ENCODE measurements at places on chromosomes 12 and 14.

- DNase-seq: no peak
Observed at GRCh38 chr12:19375888-19376287, 63.4 kb upstream of the AEBP2 start.

- DNase-seq: no peak
Observed at GRCh38 chr12:3262470-3262869, 185.3 kb downstream of the TSPAN9 start.

- no peak for DNase-seq
Observed at GRCh38 chr14:25079311-25079710, 29.4 kb upstream of the STXBP6 start.

DNA sequence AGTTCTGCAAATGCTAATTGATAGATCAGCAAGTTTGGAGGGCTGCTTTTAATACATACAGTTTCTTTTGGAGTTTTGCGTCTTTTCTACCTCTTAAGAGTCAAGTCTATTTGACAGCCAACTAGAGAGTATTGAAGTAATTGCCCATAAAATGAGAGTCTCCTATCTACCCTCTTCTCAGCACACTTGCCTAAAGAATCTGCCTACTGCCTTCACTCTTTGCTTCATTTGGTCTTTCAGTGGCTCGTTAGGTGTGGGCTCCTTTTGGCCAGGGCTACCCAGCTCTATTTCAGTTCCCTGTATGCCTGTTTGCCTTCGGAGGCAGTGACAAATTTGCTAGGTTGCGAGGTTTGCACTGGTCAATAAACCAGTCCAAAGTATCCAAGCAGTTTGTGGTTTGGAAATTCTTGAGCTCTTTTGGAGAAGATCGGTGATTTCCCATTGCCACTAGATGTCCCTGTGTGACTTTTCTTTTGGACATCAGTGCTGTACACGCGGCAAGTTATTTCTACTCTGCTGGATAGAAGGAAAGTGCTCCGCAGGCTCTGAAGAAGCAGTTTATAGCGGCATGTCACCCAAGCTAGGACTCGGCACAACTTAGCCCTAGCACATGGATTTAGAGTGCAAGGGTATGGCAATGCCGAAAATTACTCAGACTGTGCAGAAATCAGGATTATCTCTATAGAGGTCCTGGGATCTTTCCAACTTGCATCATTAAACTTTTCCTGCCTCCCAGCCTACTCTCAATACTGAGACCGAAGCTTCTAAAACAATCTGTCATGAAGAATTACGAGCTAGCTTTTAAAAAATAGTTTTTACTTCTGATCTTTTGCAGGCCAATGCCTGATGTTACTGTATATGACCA is 38.6 kb downstream of the MGST1 start:
- DNase-seq: no peak

- no peak for DNase-seq
Observed at GRCh38 chr12:104669851-104670337, 213.1 kb downstream of the CHST11 start.

GRCh38 chr14:67963960-67964812 is 144.6 kb downstream of the RAD51B start:
- DNase-seq: no peak

DNA sequence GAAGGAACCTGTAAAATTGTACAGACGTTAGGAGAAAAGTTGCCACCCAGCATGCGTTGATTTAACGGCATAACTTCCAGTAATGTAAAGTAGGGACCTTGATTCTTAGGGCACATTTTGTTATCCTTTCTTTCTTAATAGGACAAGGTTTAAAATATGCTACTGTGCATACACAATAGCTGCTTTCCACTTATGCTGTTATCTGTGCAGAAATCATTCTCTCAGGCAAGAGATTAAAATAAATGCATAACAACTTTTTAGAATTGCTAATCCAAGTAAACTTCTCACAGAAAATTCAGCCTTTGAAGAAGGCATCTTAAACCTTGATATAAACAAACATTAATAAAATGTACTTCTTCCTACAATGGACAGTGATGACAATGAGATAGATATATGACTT is 16.0 kb upstream of the PTCSC3 start:
- DNase-seq: no peak

DNA sequence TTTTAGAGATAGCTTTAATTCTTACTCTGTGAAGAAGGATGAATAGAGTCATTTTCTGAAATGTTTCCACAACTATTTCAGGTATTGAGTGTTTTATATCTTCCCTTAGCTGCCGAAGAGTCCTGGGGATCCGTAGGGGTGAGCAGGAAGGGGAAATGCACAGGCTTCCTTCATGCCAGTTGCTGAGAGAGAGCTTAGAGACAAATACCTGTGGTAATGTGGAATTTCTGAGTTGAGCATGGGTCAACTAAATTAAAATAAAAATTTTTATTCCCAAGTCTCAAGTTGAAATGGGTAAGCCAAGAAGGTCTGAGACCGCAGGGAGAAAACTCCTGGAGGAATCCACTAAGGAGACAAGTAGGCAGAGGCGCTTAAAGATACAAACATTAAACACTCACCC is 185.7 kb downstream of the DAD1 start:
- DNase-seq: no peak
